ENCODE measurements at places on chromosomes 2 and 18.
A peak's percentile ranks its signal among the peaks of the same experiment; 100 is the strongest.

GRCh38 chr2:137957033-137957432 lies 7.2 kb upstream of the HNMT start:
- no peak for DNase-seq

DNA sequence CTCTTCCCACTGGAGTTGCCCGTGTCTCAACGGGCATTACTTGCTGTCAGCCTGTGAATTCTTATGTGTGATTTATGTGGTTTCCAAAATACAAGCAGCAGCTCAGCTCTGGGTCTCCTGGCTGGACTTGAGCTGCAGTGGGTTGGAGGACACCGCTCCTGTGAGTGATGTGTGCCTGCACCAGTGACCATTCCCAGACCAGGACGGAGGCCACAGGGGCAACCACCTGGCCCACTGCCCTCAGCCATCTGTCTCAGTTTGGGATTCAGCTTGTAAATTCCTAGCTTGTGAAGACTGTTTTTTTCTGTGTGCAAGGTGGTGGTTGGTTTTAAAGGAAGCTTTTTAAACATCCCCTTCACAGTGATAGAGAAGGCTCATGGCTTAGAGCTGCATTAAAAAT lies 261.0 kb downstream of the BCL2 start:
- no peak for DNase-seq

DNA sequence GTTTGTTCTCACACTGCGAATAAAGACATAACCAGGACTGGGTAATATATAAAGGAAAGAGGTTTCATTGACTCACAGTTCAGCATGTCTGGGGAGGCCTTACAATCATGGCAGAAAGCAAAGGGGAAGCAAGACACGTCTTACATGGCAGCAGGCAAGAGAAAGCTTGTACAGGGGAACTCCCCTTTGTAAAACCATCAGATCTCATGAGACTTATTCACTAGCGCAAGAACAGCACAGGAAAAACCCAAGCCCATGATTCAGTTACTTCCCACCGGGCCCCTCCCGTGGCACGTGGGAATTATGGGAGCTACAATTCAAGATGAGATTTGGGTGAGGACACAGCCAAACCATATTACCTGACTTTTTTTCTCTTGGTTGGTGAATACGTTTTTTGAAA lies 51.3 kb downstream of the TMEM247 start:
- DNase-seq: no peak

GRCh38 chr18:26405190-26405801 lies 143.1 kb downstream of the KCTD1 start:
- no peak for DNase-seq

DNA sequence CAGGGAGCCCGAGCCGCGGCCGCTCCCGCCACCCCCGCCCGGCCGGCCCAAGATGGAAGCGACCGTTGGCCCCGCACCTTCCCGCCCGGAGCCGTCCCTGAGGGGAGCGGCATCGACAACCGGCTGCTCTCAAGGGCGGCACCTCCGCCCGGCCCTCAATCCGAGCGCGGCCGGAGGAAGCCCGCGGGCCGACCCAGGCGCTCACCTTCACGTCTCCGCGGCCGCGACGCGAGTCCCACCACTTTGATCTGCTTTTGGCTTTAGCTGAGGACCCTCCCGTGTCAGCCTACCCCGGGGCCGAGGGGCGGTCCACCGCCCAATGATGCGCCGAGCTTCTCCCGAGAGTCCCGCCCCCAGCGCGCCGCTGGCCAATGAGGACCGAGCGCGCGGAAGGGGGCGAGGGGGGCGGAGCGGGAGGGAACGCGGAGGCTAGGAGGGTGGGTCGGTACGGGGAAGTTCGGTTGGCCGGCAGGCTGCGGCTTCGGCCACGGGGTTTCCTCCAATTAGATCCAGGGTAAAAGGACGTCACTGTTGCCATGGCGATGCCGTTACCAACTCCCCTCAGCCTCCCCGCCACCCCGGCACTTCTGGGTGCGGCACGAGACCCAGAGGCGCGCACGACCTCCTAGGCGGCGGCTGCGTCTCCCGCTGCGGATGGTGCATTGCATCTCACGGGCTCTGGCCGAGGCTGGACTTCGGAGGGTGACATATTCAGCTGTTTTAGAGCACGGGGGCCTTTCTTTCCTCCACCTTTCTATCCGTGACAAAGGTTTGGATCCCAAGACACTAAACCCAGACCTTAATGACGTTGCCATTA lies at the start of gene YWHAQ:
TSS of gene YWHAQ (minus strand) at position 262 of the 817 bp plus-strand sequence. CDS start 545 bp downstream, outside the sequence.
- peak; percentile 99 for DNase-seq

- DNase-seq: no peak
Observed at GRCh38 chr2:43541165-43541564, 54.7 kb downstream of the THADA start.

DNA sequence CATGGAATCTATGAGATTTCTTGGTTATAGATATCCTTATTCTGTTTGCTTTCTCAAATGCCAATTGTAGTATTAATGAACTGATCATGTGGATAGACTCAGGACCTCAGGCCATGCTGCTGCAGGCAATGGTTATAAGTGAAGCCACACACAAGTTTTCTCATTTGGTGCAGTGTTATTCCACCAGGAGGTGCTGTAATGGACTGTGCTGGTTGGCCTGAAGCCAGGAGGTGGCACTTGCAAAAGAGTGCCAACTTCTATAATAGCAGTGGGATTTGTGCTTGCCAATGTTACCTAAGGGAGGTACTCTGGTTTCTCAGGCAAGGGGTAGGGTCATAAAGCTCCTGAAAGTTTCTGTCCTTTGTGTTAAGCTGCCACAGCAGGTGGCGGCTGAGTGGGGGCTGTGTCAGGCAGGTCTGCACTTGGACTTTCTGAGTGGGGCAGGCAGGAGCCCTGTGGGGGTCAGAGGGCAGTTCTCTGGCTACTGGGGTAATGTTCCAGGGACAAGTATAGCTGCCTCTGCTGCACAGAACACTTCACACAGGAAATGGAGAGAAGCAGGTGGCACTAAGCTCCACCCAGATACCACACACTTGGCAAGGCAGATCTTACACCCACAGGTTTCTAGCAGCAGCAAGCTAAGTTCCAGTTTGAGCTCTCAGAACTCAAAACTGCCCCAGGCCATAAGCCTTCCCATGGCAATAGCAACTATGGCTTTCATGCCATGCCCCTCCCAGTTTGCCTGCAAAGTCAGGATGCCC lies 352.6 kb upstream of the CWC22 start:
- no peak for DNase-seq

DNA sequence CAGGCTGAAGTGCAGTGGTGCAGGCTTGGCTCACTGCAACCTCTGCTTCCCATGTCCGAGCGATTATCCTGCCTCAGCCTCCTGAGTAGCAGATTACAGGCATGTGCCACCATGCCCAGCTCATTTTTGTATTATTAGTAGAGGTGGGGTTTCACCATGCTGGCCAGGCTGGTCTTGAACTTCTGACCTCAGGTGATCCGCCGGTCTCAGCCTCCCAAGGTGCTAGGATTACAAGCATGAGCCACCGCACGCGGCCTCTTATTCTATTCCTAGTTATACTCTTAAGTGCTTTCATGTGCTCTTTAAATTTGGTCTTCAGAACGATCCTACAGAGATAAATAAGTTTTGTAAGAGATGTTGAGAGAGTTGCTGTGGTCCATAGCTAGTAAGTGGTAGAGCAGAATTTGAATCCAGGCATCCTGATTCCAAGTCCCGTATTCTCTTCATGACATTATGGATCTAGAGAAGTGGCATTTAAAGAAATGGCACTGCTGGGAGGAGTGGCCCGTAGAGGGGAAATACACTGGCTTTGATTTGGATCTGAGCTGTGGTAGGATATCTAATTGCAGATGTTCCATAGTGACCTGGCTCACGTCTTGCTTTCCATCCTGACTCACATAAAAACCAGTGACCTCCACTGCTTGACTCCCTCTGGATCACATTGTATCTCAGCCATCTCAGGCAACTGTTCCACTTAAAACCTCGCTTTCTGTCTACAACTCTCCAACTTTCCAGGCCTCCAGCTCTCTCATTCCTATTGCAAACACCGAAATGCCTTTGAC lies 22.8 kb upstream of the ME2 start:
- no peak for DNase-seq

- DNase-seq: no peak
Observed at GRCh38 chr18:69954719-69955480, 7.2 kb upstream of the CD226 start.

DNA sequence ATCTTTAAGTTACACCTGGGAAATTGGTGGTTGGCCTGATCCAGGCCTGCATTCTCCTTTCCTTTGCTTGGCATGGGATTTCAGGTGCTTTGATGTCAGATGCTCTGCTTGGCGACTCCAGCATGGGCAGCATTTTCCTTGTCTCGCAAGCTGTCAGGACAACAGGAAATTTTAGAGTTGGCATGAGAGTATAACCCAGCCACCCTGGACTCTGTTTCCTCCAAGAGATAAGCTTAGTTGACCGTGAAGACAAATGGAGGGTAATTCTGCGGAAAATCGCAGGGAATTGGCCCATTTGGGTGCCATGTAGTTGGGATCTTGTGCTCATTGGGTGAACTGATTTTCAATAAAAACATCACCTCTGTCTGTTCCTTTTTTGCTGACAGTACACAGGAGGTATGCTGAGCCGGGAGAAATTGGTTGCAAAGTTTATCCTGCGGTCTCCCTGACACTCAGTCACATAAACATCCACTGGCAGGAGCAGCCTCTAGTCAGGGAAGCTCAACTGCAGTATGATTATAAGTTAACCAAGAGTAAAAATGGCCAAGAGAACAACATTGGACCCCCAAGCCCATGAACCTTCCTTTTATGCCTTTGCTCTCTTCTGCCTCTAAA lies 409.9 kb downstream of the SETBP1 start:
- no peak for DNase-seq

GRCh38 chr18:48022531-48023329 lies 92.3 kb upstream of the SMAD2 start:
- no peak for DNase-seq

DNA sequence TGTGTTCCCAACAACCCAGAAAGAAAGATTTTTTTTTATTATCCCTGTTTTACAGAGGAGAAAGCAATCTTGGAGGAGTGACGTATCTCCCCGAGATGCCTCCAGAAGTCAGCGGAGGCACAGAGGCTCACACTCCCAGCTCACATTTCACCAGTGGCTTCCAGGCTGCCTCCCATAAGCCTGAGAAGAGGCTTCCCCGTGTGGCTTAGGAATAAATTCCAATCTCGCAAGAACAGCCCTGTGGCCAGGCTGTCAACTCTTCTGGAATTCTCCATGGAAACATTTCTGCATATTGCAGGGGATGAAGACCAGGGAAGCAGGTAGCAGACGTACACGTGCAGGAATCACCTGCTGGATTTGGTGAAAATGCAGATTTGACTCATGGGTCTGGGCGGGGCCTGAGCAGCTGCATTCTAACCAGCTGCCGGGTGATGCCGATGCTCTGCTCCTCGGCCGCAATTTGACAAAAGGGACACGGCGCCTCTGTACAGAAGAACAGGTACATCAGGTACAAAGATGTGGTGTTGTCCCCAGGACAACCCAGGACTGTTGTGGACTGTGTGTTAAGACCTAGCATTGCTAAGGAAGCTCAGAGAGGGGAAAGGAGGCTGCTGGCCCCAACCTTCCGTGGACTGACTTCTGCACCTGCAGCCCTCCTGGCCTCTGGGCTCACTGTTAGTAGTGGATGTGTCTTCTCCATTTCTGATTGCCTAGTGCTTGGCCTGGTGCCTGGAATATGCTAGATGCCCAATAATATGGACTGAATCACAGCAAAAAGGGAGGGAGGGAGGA lies 114.2 kb upstream of the ID2 start:
- peak; percentile 48 for DNase-seq

DNA sequence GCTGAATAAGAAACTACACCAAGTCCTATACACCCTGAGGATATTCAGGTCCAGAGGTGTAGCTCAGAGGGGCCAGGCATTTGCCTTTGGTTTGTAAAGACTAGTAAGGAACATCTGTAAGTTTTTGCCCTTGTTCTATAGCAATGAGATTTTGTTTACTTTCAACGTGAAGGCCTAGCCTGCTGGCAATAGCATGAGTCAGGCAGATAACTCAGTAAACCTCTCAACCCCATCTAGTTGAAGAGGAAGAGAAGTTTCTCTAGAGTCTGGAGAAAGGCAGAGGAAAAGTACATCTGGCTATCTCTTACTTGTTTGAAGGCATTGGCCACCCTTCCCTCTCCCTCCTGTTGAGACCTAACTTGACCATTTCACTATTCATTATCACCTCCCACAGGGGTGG lies 70.3 kb upstream of the ZNF521 start:
- no peak for DNase-seq

DNA sequence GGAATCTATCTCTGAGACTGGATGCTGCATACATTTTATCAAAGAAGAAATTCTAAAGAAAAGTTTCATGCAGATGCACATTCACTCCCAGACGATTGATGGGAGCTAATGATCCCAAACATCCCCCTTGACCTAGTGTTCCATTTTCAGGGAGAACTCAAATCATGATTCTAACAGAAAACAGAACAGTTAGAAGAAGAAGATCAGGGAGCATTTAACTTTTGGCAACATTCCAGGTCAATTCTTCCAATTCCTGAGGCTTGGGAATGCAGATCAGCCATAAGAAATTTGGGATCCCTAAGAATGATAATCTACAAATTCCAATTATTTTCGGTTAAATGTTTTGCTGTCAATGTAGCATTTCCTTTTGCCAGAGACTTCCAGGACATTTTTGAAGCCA lies 96.6 kb downstream of the CPO start:
- DNase-seq: no peak

GRCh38 chr2:1754461-1755170 lies 10.3 kb upstream of the PXDN start:
- DNase-seq: no peak

DNA sequence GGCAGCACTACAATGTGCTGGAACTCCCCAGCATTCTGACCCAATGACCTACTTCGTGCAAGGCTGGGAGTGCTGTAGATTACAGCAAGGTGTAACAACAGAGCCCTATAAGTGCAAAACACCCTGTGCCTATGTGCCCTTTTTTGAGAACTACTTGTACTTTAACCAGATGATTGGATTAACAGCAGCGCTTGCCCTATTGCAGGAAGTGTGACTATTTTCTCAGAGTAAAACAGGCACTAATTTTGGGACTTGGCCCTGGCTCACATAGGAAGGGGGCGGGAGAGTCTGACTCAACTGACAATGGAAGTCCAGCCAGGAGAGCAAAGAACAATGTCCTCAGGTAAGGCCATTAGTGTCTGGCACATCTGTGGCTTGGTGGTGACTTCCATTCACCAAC lies 35.6 kb upstream of the RNF125 start:
- DNase-seq: no peak

GRCh38 chr18:77250926-77251729 lies 1.5 kb downstream of the GALR1 start:
- DNase-seq: no peak

- peak; percentile 83 for DNase-seq
Observed at GRCh38 chr18:36296650-36297416, 680 bp upstream of the FHOD3 start.

- DNase-seq: no peak
Observed at GRCh38 chr2:70084973-70085710, 2.1 kb upstream of the PCBP1 start.

GRCh38 chr2:237471438-237472186 lies 15.4 kb upstream of the MLPH start:
- no peak for DNase-seq

DNA sequence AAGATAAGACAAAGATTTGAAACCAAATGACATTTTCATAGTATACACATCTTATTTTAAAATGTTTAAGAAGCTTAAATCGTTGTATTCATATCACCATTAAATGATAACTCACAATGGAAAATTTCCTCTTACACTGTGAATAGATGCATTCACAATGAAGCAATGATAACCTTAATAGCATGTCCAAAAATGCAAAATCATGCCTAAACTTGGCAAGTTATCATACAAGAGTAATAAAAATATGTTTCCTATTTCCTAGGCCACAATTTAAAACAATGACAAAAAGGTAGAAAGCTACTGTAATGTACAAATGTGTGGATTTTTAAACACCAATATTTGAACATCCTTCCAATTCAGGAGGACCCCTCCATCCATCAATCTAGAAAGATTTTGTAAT lies 157.4 kb upstream of the GULP1 start:
- no peak for DNase-seq
